Activated naive CD4-positive, alpha-beta T cell treated with anti-CD3 and anti-CD28 coated beads, Interleukin-2, amount 50 U/mL, for 72 hours (primary cell): ENCODE measurements at places on chromosomes 13 and 19. TPM values are rescaled to one million over a fixed set of nuclear protein-coding genes. Genes with fewer than 3 reads are reported as not detected.

The PCSK4 gene
- 8.4 TPM for total RNA-seq

The OSCAR gene
- total RNA-seq: not detected

The LRRC63 gene
- total RNA-seq: 0.16 TPM

The WDR88 gene
- not detected for total RNA-seq

The C19orf67 gene
- not detected for total RNA-seq

The ZNF808 gene
- 32.7 TPM for total RNA-seq

The HSD17B14 gene
- 1.7 TPM for total RNA-seq

The CYP2S1 gene
- total RNA-seq: 0.91 TPM

The IZUMO2 gene
- total RNA-seq: not detected

The FAM216B gene
- total RNA-seq: not detected

The CD209 gene
- total RNA-seq: not detected

The CALR3 gene
- not detected for total RNA-seq

The PAK4 gene
- 19.4 TPM for total RNA-seq

The ZNF440 gene
- total RNA-seq: 8.3 TPM

The METTL21C gene
- not detected for total RNA-seq

The TGFB1 gene
- total RNA-seq: 126 TPM

The THSD1 gene
- total RNA-seq: 0.19 TPM

The CYP4F8 gene
- not detected for total RNA-seq

The INSR gene
- total RNA-seq: 3.6 TPM

The ONECUT3 gene
- total RNA-seq: not detected
